Endothelial cell (in vitro differentiated cells): ENCODE measurements at places on chromosomes 16 and 17.

GRCh38 chr16:81843243-81843582 is 64.1 kb downstream of the PLCG2 start:
- DNase-seq, result no peak

- DNase-seq, result no peak
Observed at GRCh38 chr17:67879662-67880061, 54.4 kb downstream of the BPTF start.

DNA sequence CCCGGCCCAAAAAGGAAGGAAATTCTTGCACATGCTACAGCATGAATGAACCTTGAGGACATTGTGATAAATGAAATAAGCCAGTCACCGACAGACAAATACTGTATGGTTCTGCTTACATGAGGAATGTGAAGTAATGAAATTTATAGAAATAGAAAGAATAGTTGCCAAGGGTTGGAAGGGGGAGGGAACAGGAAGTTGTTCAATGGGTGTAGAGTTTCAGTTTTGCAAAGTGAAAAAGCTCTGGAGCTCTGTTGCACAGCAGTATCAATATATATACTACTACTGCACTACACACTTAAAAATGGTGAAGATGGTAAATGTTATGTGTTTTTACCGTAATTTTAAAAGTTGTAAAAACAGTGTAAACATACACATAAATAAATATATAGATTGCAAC is 43.7 kb downstream of the PKD1L3 start:
- DNase-seq, result no peak

- DNase-seq, result no peak
Observed at GRCh38 chr16:78996790-78997189, 603.7 kb downstream of the MAF start.

DNA sequence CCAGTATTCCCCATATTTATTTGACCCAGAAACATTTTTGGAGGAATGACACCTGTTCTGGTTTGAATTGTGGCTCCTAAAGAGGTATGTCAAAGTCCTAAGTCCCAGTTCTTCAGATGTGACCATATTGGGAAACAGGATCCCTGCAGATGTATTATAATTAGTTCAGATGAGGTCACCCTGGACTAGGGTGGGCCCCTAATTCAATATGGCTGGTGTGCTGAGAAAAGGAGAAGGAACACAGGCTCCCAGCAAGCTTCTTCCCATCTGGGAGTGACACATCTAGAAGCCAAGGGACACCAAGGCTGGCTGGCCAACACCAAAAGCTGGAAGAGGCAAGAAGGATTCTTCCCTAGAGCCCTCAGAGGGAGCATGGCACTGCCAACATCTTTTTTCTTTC is 3.8 kb upstream of the GCSH start:
- DNase-seq, result no peak

GRCh38 chr16:82963653-82964052 is 336.9 kb downstream of the CDH13 start:
- no peak for DNase-seq

DNA sequence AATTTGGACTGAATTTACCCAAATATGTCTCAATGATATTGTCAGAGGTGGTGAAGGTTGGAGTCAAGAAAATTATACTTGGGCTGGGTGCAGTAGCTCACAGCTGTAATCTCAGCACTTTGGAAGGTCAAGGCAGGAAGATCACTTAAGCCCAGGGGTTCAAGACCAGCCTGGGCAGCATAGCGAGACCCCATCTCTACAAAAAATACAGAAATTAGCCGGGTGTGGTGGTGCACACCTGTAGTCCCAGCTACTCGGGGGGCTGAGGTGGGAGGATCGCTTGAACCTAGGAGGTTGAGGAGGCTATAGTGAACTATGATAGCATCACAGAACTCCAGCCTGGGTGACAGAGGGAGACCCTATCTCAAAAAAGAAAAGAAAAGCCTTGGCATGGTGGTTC is 40.9 kb downstream of the LAT start:
- DNase-seq, result no peak

- DNase-seq, result no peak
Observed at GRCh38 chr17:7893187-7893880, 4.7 kb downstream of the CHD3 start.

GRCh38 chr17:14261406-14261805 is 24.7 kb upstream of the CDRT15 start:
- no peak for DNase-seq

- DNase-seq, result no peak
Observed at GRCh38 chr16:83269541-83269940, 538.2 kb upstream of the HSBP1 start.
